ENCODE measurements at places on chromosomes 3 and 15.

- DNase-seq = no peak
These were observed 23.1 kb downstream of the TFG start for GRCh38 chr3:100732435-100732834.

DNA sequence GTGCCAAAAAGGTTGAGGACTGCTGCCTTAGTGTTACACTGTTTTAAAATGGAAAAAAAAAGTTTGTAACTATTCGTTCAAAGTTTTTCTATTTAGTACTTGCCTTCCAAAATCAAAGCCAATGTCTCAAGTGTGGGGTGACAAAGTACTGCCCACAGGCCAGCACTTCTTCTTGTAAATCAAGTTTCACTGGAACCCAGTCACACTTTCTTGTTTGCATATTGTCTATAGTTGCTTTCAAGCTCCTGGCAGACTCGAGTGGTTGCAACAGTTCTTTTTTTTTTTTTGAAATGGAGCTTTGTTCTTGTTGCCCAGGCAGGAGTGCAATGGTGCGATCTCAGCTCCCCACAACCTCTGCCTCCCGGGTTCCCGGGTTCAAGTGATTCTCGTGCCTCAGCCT, 75.3 kb upstream of the RPL35A start:
- no peak for DNase-seq

DNA sequence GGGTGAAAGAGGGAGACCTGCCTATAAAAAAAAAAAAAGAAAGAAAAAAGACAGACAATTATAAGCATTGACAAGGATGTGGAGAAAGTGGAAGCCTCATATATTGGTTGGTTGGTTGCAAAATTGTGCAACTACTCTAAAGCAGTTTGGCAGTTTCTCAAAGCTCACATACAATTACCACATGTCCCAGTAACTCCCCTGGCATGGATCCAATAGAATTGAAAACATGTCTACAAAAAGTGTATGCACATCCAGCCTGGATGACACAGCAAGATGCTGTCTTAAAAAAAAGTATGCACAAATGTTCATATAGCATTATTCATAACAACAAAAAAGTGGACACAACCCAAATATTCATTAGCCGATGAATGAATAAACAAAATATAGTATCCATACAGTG, 19.5 kb downstream of the SETMAR start:
- peak; percentile 91 for DNase-seq

GRCh38 chr15:78540871-78541743, 863 bp downstream of the PSMA4 start:
- no peak for DNase-seq

DNA sequence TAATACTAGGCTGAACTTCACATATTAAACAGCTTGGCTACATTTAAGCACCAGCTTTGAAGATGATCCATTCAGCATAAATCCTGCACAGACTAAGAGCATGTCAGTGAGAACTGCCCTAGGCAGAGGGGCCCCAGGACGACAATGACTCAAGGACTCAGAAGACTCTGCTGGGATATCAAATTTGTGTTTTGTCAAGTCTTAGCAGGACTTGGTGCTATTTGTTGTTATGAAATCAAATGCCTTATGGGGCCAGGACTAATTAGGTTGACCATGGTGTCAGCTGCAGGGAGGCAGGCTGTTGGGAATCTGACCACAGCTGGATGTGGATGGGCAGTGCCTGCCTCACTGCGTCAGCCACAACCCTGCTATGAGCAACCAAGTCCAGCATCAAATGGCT, 91.8 kb downstream of the RYR3 start:
- no peak for DNase-seq

All from fibroblast of skin of left biceps (primary cell).